HFFc6 (cell line): ENCODE measurements at places on chromosomes 12 and 14.

- DNase-seq, result no peak
These were observed 53.3 kb downstream of the BEGAIN start for GRCh38 chr14:100533656-100534485.

GRCh38 chr12:32542428-32543229 is 136.5 kb upstream of the DNM1L start:
- no peak for DNase-seq

GRCh38 chr12:88559772-88560171 is 20.5 kb downstream of the KITLG start:
- no peak for DNase-seq

DNA sequence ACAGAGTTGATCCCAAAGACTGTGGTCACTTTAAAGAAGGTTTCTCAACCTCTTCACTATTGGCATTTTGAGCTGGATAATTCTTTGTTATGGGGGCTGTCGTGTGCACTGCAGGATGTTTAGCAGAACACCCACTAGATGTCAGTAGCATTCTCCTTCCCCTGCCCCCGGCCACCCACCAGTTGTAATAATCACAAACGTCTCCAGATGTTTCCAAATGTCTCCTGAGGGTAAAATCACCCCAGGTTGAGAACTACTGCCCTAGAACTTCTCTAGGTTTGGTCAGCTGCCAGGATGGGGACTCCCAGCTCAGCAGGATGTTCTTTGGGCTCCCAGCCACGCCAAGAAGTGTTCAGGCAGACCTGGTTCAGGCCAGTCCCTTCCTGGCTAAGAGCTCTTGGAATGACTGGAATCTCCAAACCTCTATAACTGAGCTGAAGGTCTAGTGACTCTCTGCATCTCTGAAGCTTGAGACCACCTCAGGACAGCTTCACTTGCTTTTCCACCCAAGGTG is 12.5 kb upstream of the AJUBA start:
- DNase-seq, result peak; percentile 61

GRCh38 chr14:58732387-58732786 is 94.6 kb downstream of the DACT1 start:
- DNase-seq, result no peak

DNA sequence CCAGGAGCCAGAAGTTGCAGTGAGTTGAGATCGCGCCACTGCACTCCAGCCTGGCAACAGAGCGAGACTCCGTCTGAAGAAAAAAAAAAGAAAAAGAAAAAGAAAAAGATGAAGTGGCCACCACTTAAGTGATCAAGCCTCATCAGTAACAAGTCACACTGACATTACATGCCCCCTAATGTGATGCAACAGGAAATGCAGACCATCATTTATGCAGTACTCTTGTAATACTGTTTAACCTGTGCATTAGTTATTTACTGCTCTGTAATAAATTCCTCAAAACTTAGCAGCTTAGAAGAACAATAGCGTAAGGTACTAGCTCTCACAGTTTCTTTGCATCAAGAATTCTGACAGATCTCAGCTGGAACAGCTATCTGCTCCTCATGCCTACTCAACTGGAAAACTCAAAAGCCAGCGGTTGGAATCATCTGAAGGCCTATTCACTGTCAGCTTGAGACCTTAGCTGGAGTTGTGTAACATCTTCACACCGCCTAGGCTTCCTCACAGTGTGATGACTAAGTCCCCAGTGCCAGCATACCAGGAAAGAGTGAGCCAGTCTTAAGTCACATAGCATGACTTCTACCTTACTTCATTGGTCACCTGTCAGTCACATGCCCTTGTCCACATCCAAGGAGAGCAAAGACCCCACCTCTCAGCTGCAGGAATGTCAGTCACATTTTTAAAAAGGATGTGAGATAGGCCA is 31.5 kb downstream of the EPS8 start:
- DNase-seq, result peak; percentile 82

GRCh38 chr14:36516719-36517241 is 3.3 kb downstream of the NKX2-1 start:
- DNase-seq, result no peak

DNA sequence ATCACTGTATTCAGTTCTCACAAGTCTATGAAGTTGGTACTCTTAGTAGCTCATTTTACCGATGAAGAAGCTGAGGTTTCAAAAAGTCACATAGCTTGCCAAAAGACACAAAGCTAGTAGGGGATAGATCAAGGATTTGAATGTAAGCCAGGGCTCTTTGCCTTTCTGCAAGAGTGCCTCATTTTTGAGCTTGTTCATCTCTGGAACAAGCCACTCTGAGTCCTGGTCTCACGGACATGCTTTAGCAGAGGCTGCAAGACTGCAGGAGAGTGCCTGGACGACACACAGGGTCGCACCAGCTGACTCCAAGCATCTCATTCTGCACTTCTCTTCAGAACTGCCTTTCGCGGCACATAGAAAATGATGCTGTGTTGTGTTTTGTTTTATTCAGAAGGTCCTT is 3.7 kb downstream of the NUAK1 start:
- DNase-seq, result no peak

GRCh38 chr12:79300199-79300568 is 390.6 kb downstream of the PAWR start:
- DNase-seq, result peak; percentile 16

- DNase-seq, result no peak
These were observed 35.5 kb upstream of the ALX1 start for GRCh38 chr12:85244561-85244960.

- DNase-seq, result no peak
These were observed 26.8 kb downstream of the CORO1C start for GRCh38 chr12:108704527-108704926.

DNA sequence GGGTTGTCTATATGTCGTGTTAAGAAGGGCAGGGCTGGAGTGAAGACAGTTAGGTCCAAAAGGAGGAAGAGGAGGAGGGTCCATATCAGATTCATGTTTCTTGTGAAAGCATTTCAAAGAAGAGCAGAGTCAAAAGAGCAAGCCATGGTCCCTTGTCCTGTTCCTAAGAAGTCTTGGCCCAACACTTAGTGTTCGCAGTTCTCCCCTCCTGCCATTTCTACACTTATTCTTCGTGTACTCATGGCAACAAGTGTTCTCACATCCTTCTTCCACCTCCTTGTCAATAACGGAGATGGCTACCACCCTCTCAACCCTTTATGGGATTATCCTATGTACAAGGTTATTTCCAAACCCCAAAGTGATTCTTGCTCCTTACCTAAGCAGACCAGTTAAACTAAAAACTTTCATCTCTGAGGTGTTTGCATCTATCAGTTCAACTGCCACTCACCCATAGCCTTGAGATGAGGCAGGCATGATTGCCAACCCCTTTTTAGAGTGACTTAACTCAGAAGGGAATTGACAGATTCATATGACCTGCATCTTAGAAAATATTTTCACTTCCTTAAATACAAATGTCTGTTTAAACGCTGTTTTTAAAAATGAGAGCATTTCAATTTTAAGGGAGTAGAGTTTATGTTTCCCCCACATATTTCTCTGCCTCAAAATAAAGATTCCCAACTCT is 19.8 kb upstream of the RNASE2 start:
- no peak for DNase-seq

GRCh38 chr12:131464081-131464480 is 246.8 kb upstream of the SFSWAP start:
- no peak for DNase-seq

DNA sequence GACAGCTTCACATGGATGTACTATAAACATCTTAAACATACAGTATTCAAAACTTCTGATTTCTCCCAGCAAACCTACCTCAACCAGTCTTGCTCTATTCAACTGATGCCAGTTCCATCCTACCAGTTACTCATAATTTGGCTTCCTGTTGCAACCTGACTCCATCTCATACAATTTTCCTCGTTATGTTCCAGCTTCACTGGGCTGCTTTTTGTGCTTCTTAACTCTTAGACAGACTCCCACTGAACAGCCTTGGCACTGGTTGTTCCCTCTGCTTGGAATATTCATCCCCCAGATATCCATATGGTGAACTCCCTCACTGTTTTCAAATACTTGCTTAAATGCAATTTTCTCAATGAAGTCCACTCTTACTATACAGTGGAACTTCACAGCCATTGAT is 249.2 kb downstream of the AEBP2 start:
- no peak for DNase-seq

DNA sequence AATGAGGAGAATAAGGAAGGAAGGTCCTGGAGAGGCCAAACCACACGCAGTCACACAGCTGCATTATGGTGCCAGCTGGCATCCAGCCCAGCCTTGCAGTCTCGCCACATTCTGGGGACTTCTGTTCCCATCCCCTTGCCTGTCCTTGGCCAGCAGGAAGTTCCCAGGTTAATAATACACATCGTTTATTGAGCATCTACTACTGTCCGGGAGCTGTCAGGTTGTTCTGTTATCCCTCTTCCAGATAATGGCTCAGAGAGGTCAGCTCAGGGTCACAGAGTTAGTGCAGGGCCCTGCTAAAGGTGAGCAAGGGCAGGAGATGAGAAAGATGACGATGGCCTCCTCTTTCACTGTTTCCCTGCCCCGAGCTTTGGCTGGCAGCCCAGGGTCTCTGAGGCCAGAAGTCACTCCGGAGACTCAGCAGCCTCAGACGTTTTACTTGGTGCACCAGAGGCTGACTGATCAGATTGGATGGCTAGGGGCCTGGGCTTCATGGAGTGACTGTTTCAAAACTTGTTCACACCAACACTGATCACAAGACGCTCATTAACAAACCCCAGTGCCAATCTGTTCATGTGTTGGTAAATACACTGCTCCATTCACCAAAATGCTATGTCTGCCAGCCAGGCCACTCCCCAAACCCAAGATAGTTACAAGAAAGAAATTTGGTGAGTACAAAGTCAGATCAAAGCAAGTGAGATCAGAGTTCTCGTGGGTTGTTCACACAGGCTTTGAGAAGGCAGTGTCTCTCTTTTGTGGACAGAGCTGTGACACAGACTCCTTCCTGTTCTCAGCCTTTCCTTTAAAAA is 79.2 kb downstream of the B4GALNT3 start:
- peak; percentile 38 for DNase-seq

DNA sequence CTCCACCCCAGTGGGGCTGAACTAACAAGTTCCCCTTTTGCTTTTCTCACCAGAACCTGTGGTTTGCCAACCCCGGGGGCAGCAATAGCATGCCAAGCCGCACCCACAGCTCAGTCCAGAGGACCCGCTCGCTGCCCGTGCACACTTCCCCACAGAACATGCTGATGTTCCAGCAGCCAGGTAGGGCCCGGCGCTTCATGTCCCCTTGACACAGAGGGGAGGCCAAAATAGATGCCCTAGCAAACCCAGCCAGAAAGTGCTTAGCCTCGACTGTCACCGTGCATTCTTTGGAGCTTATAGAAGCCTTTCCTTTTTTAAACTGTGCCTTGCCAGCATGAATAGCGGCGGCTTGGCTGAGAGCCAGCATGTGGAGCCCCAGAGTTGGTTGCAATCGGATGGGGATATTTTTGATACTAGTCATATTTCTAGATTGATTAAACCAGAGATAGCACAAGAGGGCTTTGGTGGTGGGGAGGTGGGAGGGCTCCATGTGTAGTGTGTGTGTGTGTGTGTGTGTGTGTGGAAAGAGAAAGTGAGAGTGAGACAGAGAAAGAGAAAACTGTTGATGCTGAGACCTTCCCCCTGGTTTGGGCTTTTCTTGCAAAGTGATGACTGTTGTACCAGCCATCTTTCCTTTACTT is 126.1 kb downstream of the GCH1 start:
- peak; percentile 45 for DNase-seq

DNA sequence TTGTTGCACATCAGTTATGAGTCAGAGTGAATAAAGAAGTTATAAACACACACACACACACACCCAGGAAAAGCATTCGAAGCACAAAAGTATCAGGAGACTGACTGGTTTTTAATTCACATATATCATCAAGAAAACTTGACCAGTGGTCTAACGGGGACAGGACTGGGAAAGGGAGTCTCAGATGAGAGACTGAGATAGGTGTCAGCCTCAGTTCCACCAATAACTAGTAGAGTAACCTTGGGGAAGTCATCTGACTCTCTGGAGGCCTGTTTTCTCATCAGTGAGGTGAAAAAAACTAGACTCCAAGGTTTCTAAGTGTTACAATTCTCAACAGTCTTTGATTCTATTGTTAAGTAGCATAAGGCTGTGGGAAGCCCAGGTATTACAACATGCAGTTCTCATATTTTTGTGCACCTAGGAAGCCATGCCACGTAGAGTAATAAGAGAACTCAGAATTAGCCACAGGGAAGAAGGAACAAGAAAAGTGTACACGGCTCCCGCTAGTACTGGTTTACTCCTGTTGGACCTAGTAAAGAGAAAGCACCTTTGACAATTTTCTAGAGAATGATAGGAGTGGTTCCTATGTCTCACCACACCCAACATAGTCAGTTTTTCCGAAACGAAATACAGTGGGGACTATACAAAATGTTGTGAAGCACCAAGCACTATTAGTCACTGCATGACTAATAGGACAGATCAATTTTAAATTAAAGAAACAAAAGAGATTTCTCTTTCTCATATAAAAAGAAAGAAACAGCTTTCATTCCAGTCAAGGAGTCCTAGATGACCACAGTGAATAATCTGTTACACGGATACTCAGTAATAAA is 5.0 kb downstream of the PPTC7 start:
- peak; percentile 86 for DNase-seq

- DNase-seq, result peak; percentile 6
These were observed 90.2 kb upstream of the HECTD1 start for GRCh38 chr14:31297701-31298344.

DNA sequence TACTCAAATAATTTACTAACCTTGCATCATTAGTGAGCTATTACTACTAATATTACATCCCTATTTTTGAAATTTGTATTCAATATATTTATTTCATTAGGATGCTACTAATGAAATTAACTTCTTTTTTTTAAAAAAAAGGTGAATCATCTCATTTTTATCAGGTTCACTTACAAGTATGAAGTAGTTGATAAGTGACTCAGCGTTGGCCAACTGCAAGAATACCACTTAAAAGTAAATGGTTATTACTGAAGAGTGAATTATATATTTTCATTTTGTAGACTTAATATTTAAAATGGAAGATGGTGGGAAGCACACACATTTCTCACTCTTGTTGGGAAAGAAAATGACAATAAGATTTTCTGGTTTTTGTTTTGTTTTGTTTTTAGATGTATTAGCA is 19.6 kb downstream of the OR4N2 start:
- DNase-seq, result no peak

DNA sequence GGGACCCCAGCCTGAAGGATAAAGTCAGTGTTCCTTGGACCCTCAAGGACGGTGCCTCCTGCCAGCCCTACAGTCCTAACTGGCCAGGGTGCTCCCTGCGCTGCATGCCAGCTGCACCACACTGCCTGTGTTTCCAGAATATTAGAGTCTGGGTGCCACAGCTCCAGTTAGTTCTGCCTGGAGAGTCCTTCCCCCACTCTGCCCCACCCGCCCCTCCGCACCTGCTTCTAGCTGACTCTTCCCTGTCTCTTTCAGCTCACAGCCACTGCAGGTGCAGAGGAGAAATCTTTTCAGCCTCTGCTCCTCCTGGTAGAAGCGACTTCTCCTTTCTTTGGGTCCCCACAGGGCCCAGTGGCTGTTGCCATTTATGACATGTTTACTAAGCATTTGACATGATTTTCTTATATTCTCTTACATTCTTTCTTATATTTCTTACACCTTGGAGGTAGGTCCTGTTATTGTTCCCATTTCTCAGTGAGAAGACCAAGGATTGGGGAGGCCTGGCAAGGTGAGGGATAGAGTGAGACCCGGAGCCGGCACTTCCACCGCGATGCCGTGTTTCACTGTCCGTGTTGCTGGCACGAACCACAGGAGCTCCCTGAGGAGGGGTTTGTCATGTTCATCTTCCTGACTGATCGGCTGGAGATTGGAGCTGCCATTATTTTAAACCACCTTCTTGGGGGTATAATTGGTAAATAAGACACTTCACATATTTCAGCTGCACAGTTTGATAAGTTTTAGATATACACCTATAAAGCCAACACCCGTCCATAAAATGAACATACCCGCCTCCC is 29.4 kb downstream of the SYNE3 start:
- DNase-seq, result no peak
